ENCODE measurements at places on chromosomes 13 and 19.

- DNase-seq = no peak
These were observed 3.7 kb downstream of the CD70 start for GRCh38 chr19:6587093-6587820.

DNA sequence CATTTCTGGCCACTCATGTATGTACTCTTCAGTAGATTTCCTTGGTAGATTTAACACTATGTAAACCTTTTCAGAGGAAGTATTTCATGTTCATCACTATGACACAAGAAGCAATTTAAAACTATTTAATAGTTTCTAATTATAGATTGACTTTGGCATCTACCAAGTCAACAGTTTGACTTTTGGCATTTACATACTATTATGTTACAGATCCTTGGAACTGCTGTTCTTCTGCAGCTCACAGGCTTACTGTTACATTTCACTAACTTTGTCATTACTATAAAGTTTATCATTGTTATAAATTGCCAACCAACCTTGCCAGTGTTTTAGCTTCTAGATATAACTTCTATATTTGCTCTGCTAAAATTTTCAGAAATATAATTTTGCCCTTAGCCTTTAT lies 18.7 kb downstream of the SUPT20H start:
- DNase-seq = no peak

GRCh38 chr13:96984051-96984508 lies 10.2 kb downstream of the OXGR1 start:
- no peak for DNase-seq

GRCh38 chr19:3099347-3100145 lies 5.4 kb downstream of the GNA11 start:
- no peak for DNase-seq

DNA sequence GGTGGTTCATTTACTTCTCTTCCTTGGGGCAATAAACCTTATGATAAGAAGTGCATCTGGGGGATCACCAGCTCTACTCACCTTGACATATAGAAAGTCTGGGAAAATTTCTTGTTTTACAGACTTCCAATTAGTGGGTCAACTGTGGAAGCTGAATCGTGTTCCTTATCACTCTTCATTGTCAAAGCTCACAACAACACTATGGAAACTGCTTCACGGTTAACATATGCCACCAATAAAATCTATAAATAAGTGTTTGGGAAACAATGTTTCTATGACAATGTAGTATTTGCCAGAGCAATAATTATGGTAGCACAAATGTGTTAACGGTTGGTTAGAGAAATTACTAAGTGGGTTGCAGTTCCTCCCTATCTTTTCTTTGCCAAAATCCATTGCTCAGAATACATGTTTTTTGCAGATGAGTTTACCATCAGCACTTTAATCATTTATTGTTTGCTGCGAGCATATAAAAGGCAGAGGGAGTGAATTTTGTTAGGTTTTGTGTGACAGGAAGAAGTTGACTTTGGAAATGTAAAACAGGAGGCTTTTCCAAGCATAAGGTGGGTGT lies 321.8 kb downstream of the RFC3 start:
- no peak for DNase-seq

DNA sequence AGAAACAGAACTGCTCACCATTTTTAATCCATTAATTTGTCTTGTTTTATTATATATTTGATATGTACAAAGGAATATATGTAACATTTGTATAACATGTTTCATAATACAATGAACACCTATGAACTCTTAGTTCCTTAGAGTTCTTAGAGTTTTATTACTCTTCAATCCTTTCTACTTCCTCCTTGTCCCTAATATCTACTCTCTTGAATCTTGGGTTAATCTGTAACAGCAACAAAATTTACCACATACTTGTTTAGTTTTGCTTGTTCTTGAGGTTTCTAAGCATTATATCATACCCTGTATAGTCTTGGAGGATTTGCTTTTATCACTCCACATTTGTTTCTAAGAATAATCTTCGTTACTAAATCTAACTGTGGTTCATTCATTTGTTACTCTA lies 151.4 kb downstream of the PDS5B start:
- DNase-seq = no peak

DNA sequence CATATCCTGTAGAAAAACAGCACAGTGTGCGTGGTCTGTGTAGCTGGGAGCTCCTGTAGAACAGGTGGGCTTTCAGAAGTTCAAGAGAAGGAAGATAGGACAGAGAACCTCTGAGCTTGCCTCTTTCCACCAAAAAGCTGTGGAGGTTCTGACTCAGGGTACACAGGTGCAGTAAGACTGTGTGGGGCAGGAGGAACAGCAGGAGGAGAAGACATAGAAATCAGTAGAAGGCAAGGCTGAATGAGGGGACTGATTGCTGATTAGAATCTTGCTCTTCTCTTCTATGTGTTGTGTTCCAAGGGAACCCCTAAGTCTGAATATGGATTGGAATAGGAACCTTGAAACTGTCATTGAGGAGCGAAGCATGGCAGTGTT lies 122.7 kb downstream of the AKAP11 start:
- DNase-seq = no peak

GRCh38 chr19:8500158-8500557 lies 2.3 kb downstream of the PRAM1 start:
- peak; percentile 58 for DNase-seq

GRCh38 chr19:2089001-2089711 lies 7.0 kb downstream of the MOB3A start:
- DNase-seq = peak; percentile 30

DNA sequence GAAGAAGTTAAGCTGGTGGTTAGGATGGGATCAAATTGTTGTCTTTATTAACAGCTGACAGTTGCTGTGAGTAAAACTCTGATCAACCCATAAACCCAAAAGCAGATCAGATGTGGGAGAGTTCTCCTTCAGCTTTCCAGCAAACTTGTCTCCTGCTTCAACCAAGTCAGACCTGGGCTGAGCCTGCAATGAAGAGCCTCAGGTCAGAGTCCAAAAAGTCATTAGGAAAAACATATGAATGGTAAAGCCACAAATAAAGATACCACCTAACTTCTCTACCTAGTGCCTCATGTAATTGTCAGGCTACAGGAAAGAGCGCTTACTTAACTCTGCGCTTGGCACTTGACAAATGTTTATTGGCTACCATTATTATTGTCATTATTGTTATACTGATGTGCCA lies 21.9 kb upstream of the UBE2L5 start:
- DNase-seq = no peak

- no peak for DNase-seq
These were observed 8.4 kb upstream of the COG3 start for GRCh38 chr13:45456196-45456972.

DNA sequence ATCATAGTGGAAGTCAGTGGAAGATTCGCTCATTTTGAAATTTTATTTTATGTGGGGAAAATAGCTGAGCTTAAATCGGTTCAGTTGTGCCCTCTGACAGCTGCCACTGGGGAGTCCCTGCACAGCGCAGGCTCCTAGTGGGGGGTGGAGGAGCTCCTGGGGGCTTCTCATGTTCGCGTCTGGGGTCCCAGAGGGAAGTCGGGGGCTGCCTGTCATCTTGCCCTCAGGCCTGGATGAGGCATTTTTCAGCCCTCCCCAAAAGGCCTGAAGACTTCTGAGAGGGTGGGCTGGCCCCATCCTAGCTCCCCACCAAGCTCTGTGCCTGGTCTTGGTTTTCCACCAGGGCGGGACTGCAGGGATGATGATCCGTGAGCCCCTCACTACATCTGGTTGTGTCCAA lies 82.1 kb downstream of the CHST8 start:
- DNase-seq = no peak

GRCh38 chr13:98206946-98207345 lies 29.9 kb upstream of the RNF113B start:
- DNase-seq = no peak

- no peak for DNase-seq
These were observed 585 bp downstream of the MAP1S start for GRCh38 chr19:17719730-17720400.
